Prostate gland (tissue), 2 donors: ENCODE measurements at places on chromosomes 5 and 9. TPM values are rescaled to one million over a fixed set of nuclear protein-coding genes. Genes with fewer than 3 reads are reported as not detected.

DNA sequence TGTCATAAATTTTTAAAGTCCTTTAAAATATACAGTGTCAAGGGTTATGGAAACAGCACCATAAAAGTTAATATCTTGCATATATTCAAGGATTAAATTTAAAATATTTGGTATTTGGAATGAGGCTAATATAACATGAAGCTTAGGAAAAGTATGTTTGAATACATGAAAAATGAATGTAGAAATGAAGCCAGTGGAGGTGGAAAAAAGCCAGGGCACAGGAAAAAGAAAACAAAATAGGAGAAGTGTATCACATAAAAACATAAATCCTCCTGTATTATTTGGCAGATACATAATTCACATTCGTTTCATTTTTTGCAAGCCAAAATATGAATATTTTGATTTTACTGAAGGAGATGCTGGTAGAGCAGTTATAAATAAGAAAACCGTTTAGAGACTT, 587.0 kb upstream of the ZNF608 start:
- DNase-seq = no peak

SVEP1 gene
- 5.8 TPM for total RNA-seq

DNA sequence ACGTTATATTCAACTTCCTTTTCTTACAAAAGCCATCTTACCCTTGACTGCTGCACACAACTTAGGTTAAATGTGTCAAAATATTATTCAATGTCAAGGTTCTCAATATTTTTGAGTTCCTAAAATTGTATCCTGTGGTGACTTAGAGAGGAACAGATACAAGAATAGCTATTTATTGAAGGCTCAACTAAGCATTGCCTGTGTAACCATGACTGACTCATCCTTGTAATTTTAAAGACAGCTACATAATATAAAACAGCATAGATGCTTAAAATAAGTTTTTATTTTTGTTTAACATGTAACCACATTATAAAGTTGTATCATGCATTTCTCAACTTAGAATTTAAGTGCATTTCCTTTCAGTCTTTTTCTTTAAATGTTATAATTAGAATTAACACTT, 312.9 kb upstream of the RGMB start:
- DNase-seq = no peak

FBXL7 gene
- 24.2 TPM for total RNA-seq

GRCh38 chr5:169706758-169707450, 69.8 kb downstream of the DOCK2 start:
- DNase-seq = no peak
